A673 (cell line): ENCODE measurements at places on chromosomes 5 and 9. TPM values are rescaled to one million over a fixed set of nuclear protein-coding genes. Genes with fewer than 3 reads are reported as not detected.

Gene SLC6A19
- not detected in 2 replicates for total RNA-seq

Gene DRD1
- 0.77 and 0.85 TPM in 2 replicates for total RNA-seq

Gene ADAMTS12
- total RNA-seq: 0.76 and 0.84 TPM in 2 replicates

Gene IFNA21
- total RNA-seq: not detected in 2 replicates

Gene SLC6A3
- total RNA-seq: not detected in 2 replicates

Gene S100Z
- total RNA-seq: not detected in 2 replicates

Gene SPATA9
- total RNA-seq: not detected in 2 replicates

Gene ASS1
- 5.8 and 14.4 TPM in 2 replicates for total RNA-seq

Gene ARID3C
- total RNA-seq: not detected in 2 replicates

Gene CDH9
- not detected in 2 replicates for total RNA-seq

Gene DDX4
- total RNA-seq: not detected in 2 replicates

Gene ASPN
- total RNA-seq: 0.15 and 0.26 TPM in 2 replicates

Gene GZMA
- total RNA-seq: not detected in 2 replicates

Gene FAM221B
- total RNA-seq: not detected in 2 replicates

Gene HINT2
- total RNA-seq: 51.5 and 68.9 TPM in 2 replicates

Gene DMRT1
- not detected in 2 replicates for total RNA-seq

Gene C1QTNF2
- total RNA-seq: 0.24 and 0.39 TPM in 2 replicates

Gene FSTL4
- 0.46 and 0.86 TPM in 2 replicates for total RNA-seq

Gene PKD2L2
- total RNA-seq: not detected in 2 replicates

Gene MARCHF3
- total RNA-seq: 0.81 and 1.1 TPM in 2 replicates

Gene C5orf24
- total RNA-seq: 66.4 and 67.6 TPM in 2 replicates

Gene CBY3
- total RNA-seq: not detected in 2 replicates

Gene TMC1
- 0.61 and 0.75 TPM in 2 replicates for total RNA-seq

Gene PARP8
- total RNA-seq: 17.7 and 18.0 TPM in 2 replicates

Gene F2R
- 83.3 and 92.1 TPM in 2 replicates for total RNA-seq

Gene FBP2
- 0.21 TPM in 1 of 2 replicates, not detected in the other for total RNA-seq

Gene BAAT
- 0.09 and 0.17 TPM in 2 replicates for total RNA-seq

Gene GABRA1
- not detected in 2 replicates for total RNA-seq

Gene HAPLN1
- total RNA-seq: 0.32 and 1.2 TPM in 2 replicates

Gene WDR38
- total RNA-seq: not detected in 2 replicates
